ENCODE measurements at places on chromosomes 4 and X. TPM values are rescaled to one million over a fixed set of nuclear protein-coding genes. Genes with fewer than 3 reads are reported as not detected.

ASB12 gene
- not detected for total RNA-seq

TREX2 gene
- total RNA-seq, result 0.50 TPM

AREG gene
- 12.2 TPM for total RNA-seq

FATE1 gene
- total RNA-seq, result not detected

COX7B2 gene
- not detected for total RNA-seq

CSAG1 gene
- total RNA-seq, result not detected

TMPRSS11A gene
- 0.05 TPM for total RNA-seq

GAGE12J gene
- not detected for total RNA-seq

TEX11 gene
- total RNA-seq, result 0.05 TPM

MAGEB10 gene
- not detected for total RNA-seq

VSIG1 gene
- 4.0 TPM for total RNA-seq

BST1 gene
- 8.7 TPM for total RNA-seq

GAB3 gene
- total RNA-seq, result 0.87 TPM

F8 gene
- 4.7 TPM for total RNA-seq

GALNT7 gene
- total RNA-seq, result 86.4 TPM

STK32B gene
- total RNA-seq, result 9.7 TPM

GPR82 gene
- not detected for total RNA-seq

NXF2 gene
- total RNA-seq, result not detected

TLR10 gene
- not detected for total RNA-seq

PDLIM3 gene
- total RNA-seq, result 6.1 TPM

KDR gene
- 0.30 TPM for total RNA-seq

FGA gene
- total RNA-seq, result 0.17 TPM

USP26 gene
- not detected for total RNA-seq
